ENCODE measurements at places on chromosomes 7 and 10.

DNA sequence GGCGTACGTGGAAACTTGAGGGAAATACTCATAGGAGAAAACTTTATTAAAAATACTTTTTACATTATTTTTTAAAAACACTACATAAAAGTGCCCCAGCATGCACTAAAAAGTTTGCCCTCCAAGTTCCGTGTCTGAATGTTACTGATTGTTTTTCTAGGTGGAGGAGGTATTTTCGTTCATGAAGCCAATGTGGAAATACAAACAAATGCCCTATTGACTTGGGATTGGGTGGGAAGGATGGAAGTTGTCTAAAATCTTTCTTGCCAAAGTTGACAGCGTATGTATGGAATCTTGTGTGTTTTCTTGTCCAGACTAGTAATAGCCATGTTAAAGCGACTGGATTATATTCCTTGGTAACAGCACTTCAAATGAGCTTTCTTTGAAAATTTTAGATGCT, 1.2 kb downstream of the PROSER2 start:
- no peak for DNase-seq

DNA sequence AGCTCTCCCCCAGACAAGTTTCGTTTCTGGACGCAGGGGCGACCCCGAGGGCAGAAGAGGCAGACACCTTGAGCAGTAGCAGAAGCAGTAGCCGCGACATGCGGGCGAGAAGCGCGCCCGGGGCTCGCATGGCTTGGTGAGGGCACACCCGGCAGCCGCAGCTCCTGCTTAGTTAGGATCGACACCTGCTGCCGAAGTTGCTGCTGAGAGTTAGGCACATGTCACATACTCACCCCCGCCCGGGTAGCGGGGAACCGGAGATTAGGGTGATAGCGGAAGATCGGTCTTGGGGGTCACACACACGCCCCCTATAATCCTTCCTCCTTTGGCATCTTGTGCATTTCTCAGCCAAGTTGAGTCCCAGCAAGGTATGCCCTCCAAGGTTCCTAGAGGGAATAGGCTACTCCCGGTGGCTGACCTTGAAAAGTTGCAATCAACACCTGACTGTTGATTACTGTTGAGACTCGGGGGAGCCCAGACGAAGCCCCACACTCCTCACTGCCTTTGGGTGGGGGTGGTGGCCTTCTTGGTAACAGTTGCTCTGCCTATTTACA, 668 bp downstream of the GPR37 start:
- no peak for DNase-seq

DNA sequence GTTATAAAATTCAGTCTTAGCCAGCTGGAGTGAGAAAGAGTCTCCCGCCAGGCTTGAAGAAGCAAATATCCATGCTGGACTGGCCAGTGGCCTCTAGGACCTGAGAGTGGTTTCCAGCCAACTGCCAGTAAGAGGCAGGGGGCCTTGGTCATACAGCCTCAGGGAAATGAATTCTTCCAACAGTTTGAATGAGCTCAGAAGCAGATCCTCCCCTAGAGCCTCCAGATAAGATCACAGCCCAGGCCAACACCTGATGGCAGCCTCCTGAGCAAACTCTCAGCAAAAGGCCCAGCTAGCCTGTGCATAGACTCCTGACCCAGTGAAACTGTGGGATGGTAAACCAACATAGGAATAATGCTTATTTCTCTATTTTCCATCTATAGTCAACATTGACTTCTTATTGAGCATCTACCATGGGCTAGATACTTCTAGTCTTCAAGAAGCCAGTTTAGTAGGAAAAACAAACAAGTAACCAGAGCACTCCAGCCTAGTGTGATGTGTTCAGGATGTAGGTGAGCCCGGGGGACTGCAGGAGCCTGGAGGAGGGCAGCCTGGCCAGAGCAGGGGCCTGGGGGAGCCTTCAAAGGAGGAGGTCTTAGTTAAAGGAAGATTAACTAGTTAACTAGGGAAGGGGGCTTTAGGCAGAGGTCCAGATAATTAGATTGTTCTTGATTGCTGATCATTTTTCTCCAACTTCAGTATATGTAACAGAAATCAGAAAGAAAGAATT, 115.4 kb upstream of the ADO start:
- no peak for DNase-seq

- DNase-seq: no peak
Observed at GRCh38 chr7:79837915-79838314, 296.7 kb upstream of the GNAI1 start.

GRCh38 chr10:118569241-118569881, 26.1 kb downstream of the PRLHR start:
- no peak for DNase-seq

DNA sequence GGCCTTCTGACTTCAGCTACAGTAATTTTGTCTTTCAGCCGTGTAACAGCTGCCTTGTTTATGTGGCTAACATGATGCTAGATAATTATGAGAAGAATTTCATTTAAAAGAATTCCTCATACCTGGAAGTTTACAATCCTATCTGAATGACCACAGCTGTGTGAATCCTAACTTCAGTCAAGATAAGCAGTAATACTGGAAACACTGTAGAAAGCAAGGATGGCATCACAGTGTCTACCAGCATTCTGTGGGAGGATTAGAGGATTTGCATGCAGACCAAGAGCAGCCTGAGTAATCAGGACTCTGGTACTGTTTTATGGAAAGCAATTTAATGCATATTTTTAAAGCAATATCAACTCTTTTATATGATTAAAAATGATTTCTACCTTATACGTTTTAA, 282.4 kb downstream of the EXOC4 start:
- no peak for DNase-seq

DNA sequence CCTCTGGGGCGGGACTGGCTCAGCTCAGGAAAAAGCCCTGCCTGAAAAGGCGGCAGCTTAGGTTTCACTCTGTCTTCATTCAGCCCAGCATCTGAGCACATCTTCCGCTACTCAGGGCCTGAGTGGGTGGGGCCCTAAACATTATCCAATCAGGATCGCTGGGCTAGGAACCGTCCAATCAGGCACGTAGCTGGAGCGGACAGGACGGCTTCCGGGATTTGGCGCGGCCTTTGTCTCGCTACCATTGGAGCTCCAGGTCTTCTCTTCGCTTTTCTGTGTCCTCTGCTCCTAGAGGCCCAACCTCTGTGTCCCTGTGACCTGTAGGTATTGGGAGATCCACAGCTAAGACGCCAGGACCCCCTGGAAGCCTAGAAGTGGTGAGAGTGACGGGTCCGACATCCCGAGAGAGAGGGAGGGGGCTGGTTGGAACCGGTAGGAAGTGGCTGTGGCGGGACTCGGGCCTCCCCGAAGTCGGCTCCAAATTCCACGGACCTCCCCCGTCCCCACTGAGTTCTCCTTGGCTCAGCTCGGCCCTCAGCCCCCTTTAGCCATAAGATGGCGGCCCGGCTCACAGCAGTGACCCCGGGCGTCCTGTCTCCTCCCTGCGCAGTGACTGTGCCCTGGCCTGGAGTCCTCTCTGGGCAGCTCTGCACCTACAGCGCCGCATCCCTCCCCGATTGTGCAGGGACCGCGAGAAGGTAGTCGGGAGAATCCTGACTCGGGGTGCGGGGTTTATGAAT, 99.1 kb downstream of the ZNF680 start:
- peak; percentile 1 for DNase-seq

- DNase-seq: no peak
Observed at GRCh38 chr7:85426487-85426960, 239.7 kb upstream of the SEMA3D start.

- DNase-seq: no peak
Observed at GRCh38 chr7:50679218-50680007, 103.3 kb downstream of the GRB10 start.

DNA sequence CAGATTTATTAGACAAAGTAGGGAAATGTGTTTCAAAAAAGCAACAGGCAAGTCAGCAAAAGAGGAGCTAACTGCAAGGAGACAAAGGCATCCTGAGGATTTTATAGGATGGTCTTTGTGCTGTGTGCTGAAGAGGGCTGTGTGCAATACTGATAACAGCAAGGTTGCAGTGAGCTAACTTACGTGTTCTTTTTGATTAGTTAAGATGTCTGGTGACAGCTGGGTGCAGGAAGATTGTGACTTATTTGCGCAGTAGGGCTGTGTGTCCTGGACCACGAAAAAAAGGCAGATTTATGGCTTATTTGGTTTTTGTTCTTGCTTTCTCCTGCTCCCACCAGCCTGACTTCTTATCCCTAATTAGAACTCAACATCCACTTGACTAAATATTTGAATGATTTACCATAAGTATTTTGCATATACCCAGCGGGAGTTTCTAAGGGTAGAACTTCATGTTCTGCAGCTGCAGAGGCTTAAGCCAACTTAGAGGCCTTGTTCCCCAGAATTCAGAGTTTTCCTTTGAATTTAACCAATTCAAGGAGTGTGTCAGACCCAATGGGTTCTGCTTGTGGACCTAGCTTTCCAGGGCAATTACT, 119.0 kb downstream of the ANKRD26 start:
- no peak for DNase-seq

- DNase-seq: no peak
Observed at GRCh38 chr10:112304267-112304859, 21.2 kb downstream of the TECTB start.

GRCh38 chr10:43574001-43574892, at the start of gene ZNF239:
Gene ZNF239, minus strand, starts transcription at chr10:43574616. Its CDS starts 16,537 bp downstream, at chr10:43558079.
- DNase-seq: peak; percentile 90

GRCh38 chr7:148031811-148032210, 558.8 kb upstream of the C7orf33 start:
- DNase-seq: no peak

DNA sequence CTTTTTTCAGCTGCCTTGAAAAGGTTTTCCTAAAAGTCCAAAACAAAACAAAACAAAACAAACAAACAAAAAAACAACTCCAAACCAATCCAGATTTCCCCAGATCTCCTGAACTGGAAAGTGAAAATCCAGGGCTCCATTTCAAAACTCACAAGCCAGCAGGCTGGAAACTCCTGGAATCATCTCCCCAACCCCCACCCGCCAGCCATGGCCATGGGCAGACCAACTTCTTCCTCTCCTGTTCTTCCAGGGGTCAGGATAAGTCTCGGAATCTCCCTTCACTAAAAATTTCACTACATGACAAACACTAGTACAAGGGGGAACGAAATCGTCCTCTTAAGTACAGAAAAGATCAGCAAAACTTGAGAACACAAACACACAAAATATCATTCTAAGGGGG, 40.4 kb downstream of the GNA12 start:
- DNase-seq: no peak

DNA sequence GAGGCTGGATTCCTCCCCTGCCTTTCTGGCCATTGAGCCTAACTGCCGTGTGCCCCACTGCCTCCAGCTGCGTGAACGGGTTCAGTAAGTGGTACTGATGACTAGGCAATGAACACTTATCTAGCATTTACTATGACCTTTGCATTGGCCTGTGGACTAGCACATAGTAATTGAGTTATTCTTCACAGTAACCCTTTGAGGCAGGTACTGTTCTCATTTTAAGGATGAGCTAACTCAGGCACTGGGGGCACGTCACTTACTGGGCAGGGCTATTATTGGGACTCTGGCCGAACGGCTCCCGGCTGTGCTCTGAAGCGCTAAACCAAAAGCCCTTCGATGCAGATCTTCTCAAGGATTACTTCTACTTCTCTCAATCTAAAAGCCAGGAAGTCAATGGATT, 38.3 kb downstream of the WIPF3 start:
- no peak for DNase-seq

DNA sequence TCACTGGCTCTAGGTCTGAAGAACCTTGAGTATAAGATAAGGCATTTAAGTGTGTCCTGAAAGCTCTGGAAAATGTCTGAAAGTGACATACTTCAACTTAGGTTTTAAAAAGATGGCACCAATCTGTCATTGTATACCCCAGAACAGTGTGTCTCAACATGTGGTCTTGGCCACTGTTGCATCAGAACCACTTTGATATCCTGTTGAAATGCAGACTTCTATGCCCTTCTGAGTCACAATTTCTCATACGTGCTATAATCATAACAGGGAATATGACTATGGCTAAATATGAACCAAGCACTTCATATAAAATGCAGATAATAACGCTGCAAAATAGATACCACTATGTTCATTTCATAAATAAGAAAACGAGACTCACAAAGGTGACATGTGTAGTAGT, 38.0 kb upstream of the GPAM start:
- DNase-seq: no peak

- no peak for DNase-seq
Observed at GRCh38 chr7:79176859-79177477, 276.5 kb downstream of the MAGI2 start.

DNA sequence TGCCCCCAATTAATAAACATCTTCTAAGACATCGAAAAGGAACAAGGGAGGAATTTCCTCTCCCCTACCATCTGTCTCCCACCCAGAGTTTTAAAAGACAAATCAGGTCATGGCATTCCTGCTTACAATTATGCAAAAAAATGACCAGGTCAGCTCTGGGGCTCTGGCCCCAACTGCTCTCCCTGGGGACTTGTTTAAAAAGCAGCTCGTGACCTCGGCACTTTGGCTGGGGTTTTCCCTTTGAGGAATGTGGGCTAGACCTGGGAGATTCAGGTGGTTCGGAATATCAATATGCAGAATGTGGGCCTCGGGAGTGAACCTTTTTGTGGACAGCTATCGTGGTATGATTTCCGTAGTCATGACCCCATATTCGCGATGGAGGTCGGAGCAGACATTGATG, 648 bp upstream of the RADIL start:
- no peak for DNase-seq

GRCh38 chr7:139857791-139858190, 28.7 kb downstream of the TBXAS1 start:
- no peak for DNase-seq

GRCh38 chr7:13307040-13307439, 619.6 kb downstream of the ARL4A start:
- DNase-seq: no peak

GRCh38 chr10:125087897-125088215, 72.5 kb downstream of the CTBP2 start:
- no peak for DNase-seq

- no peak for DNase-seq
Observed at GRCh38 chr10:59285073-59285472, 77.3 kb downstream of the FAM13C start.

- no peak for DNase-seq
Observed at GRCh38 chr10:49039409-49039808, 75.9 kb downstream of the VSTM4 start.

DNA sequence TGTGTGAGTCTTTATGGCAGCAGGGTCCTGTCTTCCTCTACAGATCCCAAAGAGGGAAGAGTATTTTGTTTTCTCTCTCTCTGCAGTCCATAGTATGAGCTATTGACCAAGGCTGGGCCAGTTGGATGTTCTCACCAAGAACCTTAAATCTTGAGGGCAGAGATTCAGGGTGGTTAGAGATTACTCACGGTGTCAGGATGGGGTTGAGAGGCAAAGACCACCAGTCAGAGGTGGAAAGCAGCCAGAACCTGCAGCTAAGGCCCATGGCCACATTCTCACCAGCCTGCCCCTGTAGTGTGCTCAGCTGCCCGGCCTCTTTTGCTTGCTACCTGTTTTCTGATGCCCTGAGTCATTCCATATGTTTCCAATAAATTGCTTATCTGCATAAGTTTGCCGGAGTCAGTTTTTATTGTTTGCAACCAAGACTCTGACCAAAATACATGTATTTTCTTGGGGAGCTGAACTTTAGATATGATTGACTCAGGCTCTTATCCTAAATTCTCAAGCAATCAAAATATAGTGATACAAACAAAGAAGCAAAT, 67.0 kb downstream of the MAP3K8 start:
- DNase-seq: no peak
